ENCODE measurements at places on chromosomes 7 and 10.

GRCh38 chr10:91381257-91381891, 28.8 kb upstream of the HECTD2 start:
- DNase-seq: no peak

DNA sequence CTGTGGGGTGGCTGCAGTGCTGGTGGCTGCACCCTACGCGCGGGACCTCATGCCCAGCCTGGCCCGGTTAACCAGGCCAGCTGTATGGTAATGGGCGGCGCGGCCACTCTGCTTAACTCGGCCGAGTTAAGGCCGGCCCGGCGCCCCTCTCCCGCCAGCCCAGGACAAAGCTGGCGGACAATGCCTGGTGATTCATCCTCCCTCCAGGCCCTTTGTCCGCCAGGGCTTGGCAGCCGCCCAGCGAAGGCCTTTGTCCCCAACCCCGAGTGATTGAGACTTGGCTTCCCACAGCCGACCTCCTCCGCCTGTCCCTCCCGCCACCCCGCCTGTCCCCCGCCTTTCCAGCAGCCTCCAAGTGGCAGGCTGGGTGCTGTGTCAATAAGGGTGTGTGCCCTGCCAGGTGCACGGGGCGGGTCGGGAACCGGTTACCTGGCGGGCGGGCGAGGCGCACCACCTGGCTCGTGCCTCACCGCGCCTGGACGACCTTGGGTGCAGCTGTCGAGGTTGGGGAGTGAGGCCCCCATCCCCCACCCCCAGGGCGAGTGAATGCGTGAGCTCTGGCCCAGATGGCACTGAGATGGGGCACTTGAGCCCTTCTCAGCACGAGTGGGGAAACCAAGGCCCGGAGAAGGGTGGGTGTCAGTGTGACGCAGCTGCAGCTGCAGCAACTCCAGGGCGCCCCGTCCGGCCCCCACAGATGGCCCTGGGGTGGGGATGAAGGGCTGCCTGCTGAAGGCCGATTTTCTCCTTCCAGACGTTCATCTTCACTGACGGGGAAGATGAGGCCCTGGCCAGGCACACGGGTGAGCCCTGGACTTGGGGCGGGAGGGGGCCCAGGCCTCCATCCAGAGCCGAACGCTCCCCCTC, 4.6 kb downstream of the LFNG start:
- DNase-seq: no peak

- no peak for DNase-seq
Observed at GRCh38 chr10:115572740-115573455, 479.7 kb downstream of the ATRNL1 start.

DNA sequence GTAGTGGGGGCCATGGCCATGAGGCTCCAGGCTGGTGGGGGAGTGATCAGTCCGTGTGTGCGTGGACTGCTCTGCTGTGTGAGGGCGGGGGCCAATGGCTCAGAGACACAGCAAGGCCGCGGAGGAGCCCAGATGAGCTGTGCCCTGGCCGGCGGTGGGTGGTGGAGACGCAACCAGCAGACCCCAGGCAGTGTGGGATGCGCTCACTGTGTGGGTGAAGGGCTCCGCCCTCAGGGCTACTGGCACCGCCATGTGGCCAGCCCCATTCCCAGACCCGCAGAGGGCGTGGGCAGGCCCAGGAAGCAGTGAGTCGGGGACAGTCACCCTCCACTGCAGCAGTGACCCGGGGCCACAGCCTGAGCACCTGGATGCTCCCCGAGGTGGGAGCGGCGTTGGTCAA, 9.1 kb downstream of the NKX6-2 start:
- no peak for DNase-seq

GRCh38 chr10:61845950-61846268, 55.6 kb upstream of the ARID5B start:
- DNase-seq: no peak

- DNase-seq: no peak
Observed at GRCh38 chr10:62759599-62760175, 44.8 kb upstream of the ADO start.

Measured in left forelimb (tissue), 1 donor.